ENCODE measurements at places on chromosomes 11 and 22.

- no peak for DNase-seq
Observed at GRCh38 chr11:6365659-6366058, 24.6 kb upstream of the SMPD1 start.

GRCh38 chr11:121194731-121195596, 93.9 kb downstream of the TECTA start:
- peak; percentile 50 for DNase-seq

DNA sequence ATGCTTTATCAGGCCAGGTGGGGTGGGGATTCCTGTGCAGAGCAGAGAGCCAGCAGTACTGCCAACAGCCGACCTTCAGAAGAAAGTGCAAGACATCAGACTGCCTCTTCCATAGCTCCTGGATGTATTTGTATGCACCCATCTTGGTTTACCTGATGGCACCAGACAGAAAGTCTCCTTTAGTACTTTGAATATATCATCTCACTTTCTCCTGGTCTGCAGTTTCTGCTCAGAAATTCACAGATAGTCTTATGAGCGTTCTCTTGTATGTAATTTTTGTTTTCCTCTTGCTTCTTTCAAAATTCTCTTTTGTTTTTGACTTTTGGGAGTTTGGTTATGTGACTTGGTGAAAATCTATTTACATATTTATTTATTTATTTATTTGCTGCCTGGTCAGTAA, 446.4 kb upstream of the CADM1 start:
- no peak for DNase-seq

DNA sequence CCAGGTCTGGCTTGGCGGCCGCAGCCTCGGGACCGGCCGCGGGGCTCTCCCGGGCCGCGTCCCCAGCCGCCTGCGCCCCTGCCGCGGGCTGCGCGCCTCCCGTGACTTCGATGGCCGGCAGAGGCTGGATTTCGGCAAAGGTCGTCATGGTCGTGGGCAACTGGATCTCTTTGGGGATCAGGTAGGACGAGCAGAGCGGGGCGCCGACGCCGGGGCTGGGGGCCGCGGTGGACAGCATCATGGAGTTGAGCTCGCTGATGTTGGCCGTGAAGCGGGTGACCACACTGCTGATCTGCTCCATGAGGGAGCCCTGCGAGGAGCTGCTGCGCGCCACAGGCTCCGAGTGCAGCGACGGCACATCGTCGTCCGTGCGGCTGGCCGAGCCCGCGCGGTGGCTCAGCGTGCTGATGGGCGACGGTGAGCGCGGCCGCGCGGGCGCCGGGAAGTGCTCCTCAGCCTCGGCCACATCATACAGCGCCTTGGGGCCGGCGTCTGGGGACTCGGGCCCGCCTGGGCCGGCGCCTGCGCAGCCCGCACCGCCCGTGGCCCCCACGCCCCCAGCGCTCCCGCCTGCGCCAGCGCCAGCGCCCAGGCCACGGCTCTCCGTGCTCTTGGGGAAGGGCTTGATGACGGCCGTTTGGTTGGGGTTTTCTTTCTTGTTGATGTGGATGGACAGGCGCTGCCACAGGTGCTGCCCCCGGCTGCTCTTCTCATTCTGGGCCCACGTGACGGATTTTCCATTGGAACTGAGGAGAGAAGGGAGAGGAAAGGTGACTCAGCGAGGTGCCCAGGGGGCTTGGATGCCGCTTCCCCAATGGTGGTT, 171.4 kb upstream of the CTSC start:
- DNase-seq: peak; percentile 46

DNA sequence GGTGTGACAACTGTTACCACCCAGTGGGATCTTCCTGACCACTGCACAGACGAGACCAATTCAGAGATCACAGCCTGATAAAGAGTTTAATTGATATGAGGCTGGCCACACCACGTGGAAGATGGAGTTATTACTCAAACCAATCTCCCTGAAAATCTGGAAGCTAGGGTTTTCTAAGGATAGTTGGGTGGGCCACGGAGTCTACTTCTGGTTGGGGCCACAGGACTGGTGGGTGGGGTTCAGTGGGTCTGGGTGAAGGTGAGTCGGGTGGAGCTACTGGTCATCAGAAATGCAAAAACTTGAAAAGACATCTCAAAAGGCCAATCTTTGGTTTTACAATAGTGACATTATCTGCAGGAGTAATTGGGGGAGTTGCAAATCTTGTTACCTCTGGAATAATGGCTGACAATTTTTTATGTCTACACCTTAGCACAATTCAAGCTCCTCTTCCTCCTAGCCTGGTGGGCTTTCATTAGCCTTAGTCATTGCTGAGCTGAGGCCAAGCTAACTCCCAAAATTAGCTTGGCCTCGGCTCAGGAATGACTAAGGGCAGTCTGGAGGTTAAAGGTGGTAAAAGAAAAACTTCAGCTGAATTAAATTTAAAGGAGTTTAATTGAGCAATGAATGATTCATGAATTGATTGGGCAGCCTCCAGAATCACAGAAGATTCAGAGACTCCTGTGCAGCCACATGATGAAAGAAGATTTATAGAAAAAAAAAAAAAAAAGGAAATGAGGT, 13.1 kb downstream of the C11orf96 start:
- no peak for DNase-seq

- DNase-seq: no peak
Observed at GRCh38 chr11:77201991-77202841, 74.2 kb downstream of the MYO7A start.

- no peak for DNase-seq
Observed at GRCh38 chr11:131522851-131523250, 152.4 kb downstream of the NTM start.

GRCh38 chr11:16609769-16610168, 128.7 kb upstream of the C11orf58 start:
- DNase-seq: no peak

DNA sequence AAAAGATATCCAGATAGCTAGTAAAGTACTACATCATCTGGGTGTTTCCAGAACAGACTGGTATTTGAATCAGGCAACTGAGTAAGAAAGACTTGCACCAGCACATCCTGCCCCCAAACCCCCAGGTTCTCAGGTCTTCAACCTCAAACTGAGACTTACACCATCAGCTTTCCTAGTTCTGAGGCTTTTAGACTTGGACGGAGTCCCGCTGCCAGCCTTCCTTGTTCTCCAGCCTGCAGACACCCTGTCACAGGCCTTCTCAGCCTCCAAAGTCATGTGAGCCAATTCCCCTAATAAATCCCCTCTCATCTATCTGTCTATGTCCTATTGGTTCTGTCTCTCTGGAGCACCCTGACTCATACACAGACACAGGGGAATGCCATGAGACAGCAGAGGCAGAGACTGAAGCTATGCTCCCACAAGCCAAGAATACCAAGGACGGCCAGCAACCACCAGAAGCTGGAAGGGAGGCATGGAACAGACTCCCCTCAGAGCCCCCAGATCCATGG, 10.9 kb downstream of the SMCO4 start:
- peak; percentile 43 for DNase-seq

- DNase-seq: no peak
Observed at GRCh38 chr22:46046299-46046685, 69.3 kb upstream of the WNT7B start.

DNA sequence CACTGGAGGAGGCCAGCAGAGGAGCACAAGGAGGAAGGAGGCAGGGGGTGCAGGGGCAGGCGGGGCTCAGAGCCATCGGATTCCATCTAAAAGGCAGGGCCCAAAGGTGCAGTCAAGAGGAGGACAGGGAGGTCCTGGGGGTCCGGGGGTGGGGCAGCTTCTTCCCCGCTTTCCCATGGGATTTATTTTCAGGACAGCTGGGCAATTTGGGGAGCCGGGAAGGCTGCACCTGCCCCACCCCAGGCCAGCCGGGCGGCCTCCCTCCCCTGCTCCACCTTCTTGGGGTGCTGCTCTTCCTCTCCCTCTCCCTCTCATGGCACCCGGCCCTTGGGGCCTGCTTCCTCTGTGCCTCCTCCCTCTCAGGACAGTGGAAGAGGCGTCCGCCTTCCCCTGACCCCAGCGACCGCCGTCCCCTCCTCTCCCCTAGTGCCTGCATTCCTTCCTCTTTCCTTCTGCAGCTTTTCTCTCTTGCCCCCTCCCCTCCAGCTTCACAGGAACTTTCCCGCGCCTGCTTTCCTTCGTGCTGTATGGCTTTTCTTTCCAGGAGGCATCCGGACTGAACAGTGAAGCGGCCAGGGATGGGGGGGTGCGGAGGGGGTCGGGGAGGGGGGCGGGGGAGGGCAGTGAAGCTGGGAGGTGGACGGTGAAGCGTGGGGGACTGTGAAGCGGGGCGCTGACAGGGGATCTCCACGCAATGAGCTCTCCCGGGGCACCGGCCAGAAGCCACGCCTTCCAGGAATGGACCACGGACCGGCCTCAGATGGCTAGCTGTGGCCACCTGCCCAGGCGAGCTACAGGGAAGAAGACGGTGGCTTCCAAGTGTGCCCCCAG, 26.9 kb downstream of the APOBEC3H start:
- no peak for DNase-seq

- no peak for DNase-seq
Observed at GRCh38 chr11:76745561-76746207, 37.5 kb upstream of the TSKU start.

DNA sequence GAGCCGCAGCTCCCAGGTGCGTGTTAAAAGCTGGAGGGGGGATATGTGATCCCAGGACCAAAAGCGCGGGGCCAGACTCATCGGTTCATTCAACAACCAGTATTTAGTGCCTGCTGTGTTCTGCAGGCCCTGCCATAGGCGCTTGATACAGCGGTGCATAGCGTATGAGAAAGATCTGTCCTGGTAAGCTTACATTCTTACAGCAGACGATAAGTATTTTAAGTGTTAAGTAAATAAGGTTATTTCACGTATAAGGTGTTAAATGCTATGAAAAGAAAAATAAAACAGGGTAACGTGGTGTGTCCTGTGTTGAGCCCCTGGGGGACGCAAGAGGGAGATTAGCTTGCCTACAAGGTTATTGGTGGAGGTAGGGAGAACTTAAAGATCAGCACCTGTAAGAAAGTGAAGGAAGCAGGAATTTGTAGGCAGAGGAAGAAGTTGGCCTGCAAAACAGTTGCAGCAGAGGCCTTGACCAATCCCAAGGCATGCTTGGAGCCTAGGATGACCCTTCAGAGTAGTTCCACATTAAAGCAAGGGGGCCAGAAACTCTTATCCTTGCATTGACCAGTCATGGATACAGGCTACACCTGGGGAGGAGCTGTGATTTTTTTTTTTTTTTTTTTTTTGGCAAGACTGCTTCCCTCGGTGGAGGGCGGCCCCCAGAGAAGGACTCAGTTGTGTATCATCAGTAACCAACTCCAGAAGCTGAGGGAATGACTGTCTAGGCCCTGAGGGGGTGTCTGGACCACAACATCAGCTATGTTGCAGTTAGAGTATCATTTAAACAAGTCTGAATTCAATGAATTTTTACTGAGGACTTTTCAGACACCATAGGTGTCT, 487 bp upstream of the LIPT2 start:
- DNase-seq: no peak

All from activated T-cell treated with anti-CD3 and anti-CD28 coated beads, Interleukin-2, amount 50 U/mL, for 72 hours (primary cell).